Mesothelial cell of epicardium (in vitro differentiated cells): ENCODE measurements at places on chromosomes 1 and 21.

DNA sequence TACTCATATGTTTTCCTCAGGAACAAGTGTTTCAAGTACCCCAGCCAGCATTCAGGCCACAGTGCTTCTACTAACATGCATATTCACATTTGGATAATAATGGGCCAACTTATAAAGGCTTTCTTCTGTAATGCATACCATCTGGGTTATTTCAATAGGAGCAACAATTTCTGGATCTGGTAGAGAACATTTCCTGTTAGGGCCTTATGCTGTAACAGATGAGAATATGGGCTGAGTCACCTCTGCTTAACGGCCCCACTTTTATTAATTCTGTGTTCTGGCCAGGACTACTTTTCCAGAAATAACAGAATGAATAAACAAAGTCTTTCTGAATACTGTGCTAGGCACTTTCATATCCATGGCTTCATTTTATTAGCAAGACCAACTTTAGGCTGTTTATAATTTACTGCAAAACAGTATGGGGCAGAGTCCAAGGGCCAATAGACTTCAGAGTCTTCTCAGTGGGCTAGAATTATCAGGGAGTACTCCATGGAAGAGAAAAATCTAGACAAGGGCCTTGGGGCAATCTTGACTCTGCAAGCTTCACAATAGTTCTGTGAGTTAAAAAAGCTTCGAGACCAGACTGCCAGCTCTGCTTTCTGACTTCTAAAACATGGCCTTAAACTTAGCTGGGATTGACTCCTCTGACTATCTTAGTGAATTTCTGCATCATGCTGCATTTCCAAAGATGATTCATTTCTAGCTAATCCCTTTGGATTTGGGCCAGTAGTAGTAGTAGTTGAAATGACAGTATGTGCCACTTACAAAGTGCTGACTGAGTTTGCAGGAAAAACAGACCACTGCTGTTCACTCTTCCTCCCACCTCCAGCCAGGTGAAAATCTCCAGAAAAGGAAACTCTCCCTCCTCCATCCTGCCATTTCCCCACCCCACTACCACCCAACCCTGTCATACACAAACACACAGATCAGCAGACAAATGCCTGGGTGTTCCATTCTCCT lies 8.2 kb upstream of the SSX2IP start:
- H3K27ac ChIP-seq = peak overlapping the region; percentile 64
- H3K36me3 ChIP-seq = no peaks in the 10 kb centered on the region
- DNase-seq = no peak
- no peak overlapping the region for H3K4me3 ChIP-seq

GRCh38 chr21:39326607-39327307 lies 13.3 kb upstream of the BRWD1 start:
- H3K27me3 ChIP-seq = no peaks in the 10 kb centered on the region
- DNase-seq = no peak
- no peak overlapping the region for H3K4me3 ChIP-seq
- no peaks in the 10 kb centered on the region for H3K36me3 ChIP-seq
- peaks cover 1% of the 10 kb centered on the region for H3K4me1 ChIP-seq

GRCh38 chr1:47572731-47573430 lies 135.0 kb downstream of the FOXD2 start:
- DNase-seq = no peak
- peaks cover 49% of the 10 kb centered on the region for H3K4me1 ChIP-seq
- no peaks in the 10 kb centered on the region for H3K36me3 ChIP-seq
- no peak overlapping the region for H3K27ac ChIP-seq
- no peak overlapping the region for H3K4me3 ChIP-seq

DNA sequence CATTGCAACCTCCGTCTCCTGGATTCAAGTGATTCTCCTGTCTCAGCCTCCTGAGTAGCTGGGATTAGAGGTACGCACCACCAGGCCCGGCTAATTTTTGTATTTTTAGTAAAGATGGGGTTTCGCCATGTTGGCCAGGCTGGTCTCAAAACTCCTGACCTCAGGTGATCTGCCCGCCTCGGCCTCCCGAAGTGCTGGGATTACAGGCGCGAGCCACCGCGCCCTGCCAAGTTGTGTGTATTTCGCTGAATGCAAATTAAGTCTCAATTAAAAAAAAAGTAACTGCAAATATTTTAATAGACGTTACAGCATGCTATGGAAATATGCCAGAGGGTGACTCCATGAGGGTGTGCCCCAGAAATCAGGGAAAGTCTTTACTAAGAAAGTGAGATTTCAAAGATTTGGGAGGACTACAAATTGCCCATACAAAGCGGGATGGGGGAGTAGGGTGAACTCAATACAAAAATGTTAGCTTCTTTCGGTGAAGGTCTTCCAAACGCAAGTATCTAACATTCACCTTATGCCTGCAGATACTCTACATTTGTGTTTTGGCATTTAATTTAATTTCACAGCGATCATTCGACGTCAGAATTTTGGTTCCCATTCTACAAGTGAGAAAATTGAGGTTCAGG lies 85.6 kb downstream of the NKAIN1 start:
- peak overlapping the region; percentile 70 for H3K4me3 ChIP-seq
- H3K36me3 ChIP-seq = no peaks in the 10 kb centered on the region
- peaks cover 15% of the 10 kb centered on the region for H3K4me1 ChIP-seq
- H3K27ac ChIP-seq = peak overlapping the region; percentile 99

DNA sequence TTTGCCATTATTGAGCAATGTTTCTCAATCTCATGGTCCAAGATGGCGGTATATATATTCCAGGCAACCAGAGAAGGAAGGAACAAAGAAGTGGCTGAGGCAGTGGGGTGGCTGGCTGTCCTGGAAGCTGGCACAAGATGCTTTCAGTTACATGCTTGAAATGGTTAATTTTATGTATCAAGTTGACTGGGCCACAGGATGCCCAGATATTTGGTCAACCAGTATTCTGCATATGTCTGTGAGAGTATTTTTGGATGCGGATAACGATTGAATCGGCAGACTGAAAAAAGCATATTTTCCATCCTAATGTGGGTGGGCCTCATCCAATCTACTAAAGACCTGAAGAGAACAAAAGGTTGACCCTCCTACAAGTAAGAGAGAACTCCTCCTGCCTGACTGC lies 55.2 kb downstream of the MAP3K7CL start:
- no peaks in the 10 kb centered on the region for H3K27me3 ChIP-seq
- peaks cover 18% of the 10 kb centered on the region for H3K4me1 ChIP-seq
- DNase-seq = no peak
- H3K36me3 ChIP-seq = no peaks in the 10 kb centered on the region
- H3K27ac ChIP-seq = no peak overlapping the region
- no peak overlapping the region for H3K4me3 ChIP-seq

DNA sequence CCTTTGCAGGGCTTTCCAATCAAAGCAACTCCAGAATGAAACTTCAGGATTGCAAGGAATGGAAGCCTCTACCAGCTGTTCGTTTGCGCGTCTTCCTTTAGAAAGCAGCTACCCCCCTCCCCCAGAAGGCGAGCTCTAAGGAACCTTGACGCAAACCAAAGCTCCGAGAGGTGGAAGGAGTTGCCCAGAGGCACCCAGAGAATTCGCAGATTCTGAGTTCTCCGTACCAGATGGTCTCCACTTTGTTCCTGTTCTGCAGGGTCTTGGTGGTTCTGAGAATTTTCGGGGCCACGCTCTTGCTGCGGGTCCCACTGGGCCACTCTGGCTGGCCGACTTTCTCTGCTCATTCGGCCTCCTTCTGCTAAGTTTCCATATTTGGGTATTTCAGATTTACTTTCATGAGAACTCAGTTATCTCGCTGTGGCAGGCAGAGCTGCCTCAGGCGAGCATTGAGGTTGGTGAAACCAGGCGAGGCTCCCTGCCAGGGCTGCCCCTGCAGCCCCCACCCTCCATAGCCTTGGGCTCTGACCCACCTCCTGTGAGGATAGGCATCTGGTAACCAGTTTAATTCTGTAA lies 801 bp downstream of the TRAF5 start:
- no peaks in the 10 kb centered on the region for H3K27me3 ChIP-seq
- peaks cover 49% of the 10 kb centered on the region for H3K4me1 ChIP-seq
- peak overlapping the region; percentile 93 for H3K27ac ChIP-seq
- no peaks in the 10 kb centered on the region for H3K36me3 ChIP-seq

- H3K4me1 ChIP-seq = peaks cover 43% of the 10 kb centered on the region
- peak overlapping the region; percentile 24 for H3K4me3 ChIP-seq
These were observed 155.9 kb upstream of the RUNX1 start for GRCh38 chr21:35204850-35205541.

DNA sequence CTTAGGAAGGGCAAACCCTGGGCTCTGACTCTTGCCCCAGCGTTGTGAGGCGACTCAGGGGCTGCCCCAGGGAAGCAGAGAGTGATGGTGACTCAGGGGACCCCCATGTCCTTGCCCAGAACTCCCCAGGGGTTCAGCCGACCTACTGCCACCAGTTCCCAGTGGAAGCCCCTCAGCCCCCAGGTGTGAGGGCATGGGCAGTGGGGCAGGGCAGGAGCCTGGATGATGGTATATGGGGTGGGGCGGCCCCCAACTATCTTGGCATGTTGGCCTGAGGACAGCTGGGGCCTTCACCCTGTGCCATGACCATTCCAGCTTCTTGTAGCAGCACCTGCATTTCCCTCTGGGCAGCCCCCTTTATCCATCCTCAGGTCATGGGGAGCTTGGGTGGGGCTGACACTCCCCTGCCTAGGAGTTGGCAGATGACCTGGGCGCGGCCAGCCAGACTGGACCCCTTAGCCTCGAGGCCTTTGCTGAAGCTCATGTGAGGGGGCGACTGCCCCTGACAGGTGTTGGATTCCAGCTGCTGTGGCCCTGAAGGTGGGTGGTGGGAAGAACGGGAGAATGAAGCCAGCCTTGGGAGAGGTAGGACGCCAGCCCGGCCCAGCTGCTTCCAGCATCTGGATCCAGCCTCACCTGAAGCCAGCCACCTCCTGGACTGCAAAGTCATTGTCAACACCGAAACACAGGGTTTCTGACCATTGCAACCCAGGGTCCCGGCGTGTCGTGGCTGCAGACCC lies 1.8 kb upstream of the FNDC10 start:
- H3K27me3 ChIP-seq = peaks cover 60% of the 10 kb centered on the region
- H3K4me1 ChIP-seq = peaks cover 7% of the 10 kb centered on the region
- no peaks in the 10 kb centered on the region for H3K36me3 ChIP-seq
- H3K27ac ChIP-seq = no peak overlapping the region

DNA sequence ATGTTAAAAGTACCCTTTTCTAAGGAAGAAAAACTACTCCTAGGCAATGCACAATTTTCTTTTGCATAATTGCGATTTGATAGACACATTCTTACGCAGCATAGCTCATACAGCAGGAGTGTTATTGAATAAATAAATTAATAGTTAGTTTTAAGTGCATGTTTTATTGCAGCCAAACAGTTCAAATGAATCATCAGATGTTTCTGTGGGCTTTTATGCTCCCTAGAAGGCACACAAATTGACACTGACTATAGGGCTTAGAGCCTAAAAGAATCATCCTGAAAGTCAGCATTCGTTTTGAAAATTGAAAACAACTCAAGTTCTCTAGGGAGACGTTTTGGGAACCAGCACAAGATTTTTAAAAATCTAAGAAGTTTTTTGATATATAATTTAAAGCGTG lies 411.9 kb downstream of the HLX start:
- H3K4me3 ChIP-seq = no peak overlapping the region
- peaks cover 13% of the 10 kb centered on the region for H3K4me1 ChIP-seq
- H3K36me3 ChIP-seq = no peaks in the 10 kb centered on the region
- H3K27me3 ChIP-seq = peaks cover 7% of the 10 kb centered on the region
- no peak overlapping the region for H3K27ac ChIP-seq

- no peaks in the 10 kb centered on the region for H3K4me1 ChIP-seq
- H3K4me3 ChIP-seq = no peak overlapping the region
- peaks cover 5% of the 10 kb centered on the region for H3K27me3 ChIP-seq
- no peaks in the 10 kb centered on the region for H3K36me3 ChIP-seq
These were observed 139.8 kb downstream of the AJAP1 start for GRCh38 chr1:4794020-4794780.

DNA sequence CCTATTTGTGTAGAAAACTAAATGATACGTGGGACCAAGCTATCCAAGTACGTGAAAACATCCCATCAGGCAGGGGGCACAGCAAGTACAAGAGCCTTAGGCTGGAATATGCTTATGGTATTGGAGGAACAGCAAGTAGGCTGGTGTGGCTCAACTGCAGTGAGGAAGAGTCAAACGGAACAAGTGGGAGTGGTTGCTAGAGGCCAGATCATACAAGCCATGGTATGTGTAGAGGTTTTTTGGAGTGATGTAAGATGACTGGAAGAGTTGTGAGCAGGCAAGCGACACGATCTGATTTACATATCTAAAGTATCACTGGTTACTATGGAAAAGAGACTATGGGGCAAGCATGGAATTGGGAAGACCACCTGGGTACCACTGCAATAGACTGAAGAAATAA lies 27.8 kb downstream of the ELK4 start:
- no peak overlapping the region for H3K4me3 ChIP-seq
- peaks cover 11% of the 10 kb centered on the region for H3K4me1 ChIP-seq
- H3K27ac ChIP-seq = no peak overlapping the region
- H3K27me3 ChIP-seq = no peaks in the 10 kb centered on the region
